ENCODE measurements at places on chromosomes 16 and 17.

GRCh38 chr17:51807460-51807859, 351.1 kb downstream of the CA10 start:
- DNase-seq = no peak

GRCh38 chr17:42704490-42704836, 22.1 kb downstream of the CNTNAP1 start:
- no peak for DNase-seq

GRCh38 chr16:29916979-29917378, 9.0 kb downstream of the KCTD13 start:
- no peak for DNase-seq

DNA sequence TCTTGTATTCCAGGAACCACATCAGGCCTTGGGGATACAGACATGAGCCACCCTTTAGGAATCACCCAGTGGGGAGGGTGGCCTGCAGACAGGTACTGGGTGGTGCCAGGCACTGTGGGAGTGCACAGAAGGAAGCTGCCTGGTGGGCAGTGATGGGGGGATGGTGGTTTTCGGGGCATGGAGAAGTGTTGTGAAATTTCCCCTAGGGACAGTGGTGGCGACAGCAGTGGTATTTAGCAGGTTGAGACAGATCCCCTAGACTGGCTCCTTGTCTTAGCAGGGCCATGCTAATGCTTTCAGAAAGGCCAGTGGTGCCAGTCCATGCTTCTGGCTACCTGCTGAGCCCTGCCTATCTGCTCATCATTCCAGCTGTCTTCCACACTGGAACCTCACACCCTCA, 129.6 kb downstream of the SPACA3 start:
- DNase-seq = no peak

DNA sequence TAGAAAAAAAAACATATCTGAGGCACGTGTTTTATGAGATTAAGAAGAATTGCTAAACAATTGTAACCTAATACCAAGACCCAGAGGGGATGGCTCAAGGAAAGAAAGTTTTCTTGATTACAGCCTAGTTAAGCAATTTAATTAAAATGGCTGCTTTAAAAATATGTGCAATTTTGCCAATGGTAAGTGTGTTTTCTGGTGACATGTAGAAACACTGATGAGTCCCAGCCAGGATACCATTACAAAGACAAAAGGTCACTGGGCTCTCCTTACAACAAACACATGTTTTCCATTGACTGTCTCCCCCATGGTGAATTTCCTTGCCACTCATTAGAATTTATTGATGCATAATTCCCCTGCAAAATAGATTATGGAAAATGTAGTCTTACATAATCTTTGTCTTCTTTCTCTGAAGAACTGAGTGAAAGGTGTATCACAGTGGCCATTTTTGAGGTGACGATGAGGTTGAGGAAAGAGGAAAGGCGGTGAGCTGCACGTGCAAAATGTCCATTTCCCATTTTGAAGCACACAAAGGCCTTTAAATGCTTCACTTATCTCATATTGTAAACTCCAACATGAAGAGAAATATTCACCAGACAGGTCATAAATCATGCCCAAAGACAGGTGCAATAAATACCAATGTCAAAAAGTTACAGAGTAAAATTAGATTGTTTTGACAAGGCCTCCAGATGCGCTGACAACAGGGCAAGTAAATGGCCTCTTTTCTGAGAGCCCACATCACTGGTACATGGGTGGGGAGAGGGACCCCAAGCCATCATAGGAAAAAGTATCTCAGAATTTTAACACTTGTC, 696.9 kb downstream of the KCNJ2 start:
- no peak for DNase-seq

DNA sequence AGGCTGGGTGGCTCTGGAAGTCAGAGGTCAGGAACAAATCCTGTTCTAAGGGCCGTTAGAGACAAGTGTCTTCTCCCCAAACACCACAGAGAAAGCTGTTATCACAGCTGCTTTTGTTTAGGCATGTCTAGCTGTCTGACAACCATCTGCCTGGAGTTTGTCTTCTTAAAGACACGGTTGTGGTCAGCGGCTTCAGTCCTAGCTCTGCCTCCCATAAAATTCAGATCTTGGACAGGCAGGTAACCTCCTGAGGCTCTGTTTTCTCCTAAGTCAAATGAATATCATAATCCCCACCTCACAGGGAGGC, 2.3 kb upstream of the ITGA3 start:
- DNase-seq = no peak

DNA sequence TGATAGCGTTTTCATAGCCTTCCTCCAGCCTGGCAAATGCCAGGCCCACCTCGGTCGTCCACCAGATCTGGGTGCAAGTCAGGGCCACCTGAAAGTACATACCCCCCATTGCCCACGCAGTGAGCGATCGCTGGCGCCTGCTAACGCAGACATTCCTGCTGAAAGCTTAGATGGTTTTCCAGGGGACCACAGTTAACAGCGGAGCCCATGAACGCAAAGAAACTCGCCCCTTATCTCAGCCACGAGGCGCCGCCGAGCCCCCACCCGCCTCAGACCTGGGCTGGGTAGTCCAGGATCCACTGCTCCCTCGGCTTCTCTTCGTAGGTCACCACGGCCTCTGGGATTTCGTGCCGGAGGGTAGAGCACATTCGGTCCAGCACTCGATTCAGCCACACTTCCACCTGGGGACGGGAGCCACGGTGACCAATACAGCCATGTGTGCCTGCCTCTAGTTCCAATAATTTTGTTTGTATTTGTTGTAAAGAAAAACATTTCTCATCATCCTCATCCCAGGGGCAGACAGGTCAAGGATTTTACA, 74.5 kb downstream of the DNAH17 start:
- DNase-seq = no peak

- DNase-seq = peak; percentile 66
These were observed at the start of gene RPTOR for GRCh38 chr17:80544655-80545498. Gene RPTOR, plus strand, starts transcription at chr17:80544838. Its CDS starts 792 bp downstream, at chr17:80545630.

GRCh38 chr17:28519236-28519635, 13.1 kb downstream of the FOXN1 start:
- DNase-seq = no peak

GRCh38 chr17:79836510-79836971, 2.7 kb downstream of the CBX4 start:
- no peak for DNase-seq

DNA sequence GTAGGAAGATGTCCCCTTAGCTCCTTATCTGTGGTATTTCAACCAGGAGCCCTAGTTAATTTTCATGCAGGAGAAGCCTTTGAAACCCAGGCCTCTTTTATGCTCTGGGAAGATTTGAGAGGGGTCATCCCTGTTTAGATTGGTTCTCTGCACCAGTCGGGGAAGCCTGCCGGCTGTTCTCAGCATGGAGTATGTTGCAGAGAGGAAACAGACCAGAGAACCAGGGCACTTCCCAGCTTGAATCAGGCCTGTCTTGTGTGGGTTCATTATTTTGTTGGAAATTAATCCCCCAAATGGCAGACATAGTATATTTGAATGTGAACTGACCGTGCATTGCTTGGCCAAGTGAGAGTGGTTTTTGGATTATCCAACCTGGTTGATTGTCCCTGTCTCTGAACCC, 1082.1 kb upstream of the RBFOX1 start:
- no peak for DNase-seq

- no peak for DNase-seq
These were observed 20.2 kb upstream of the GSE1 start for GRCh38 chr16:85592700-85593493.

DNA sequence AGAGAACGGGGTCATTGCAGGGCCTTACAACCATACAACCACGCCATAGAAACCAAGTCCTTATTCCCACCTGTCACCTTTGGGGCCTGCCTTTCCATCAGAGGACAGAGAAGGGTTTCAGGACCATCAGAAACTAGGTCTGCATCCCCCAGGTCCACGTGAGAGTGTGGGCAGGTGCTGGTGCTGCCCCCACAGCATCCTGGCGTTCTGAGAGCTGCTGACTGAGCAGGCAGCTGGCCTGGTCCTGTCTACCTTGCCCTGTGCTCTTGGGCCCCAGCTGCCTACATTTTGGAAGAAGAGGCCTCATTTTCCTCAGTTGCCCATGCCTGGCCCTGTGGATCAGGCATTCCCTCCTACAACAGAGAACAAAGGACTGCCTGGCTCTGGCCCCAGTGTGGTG, 21.6 kb downstream of the ZNF276 start:
- DNase-seq = no peak

- no peak for DNase-seq
These were observed 17.2 kb upstream of the UTP6 start for GRCh38 chr17:31918701-31919128.

DNA sequence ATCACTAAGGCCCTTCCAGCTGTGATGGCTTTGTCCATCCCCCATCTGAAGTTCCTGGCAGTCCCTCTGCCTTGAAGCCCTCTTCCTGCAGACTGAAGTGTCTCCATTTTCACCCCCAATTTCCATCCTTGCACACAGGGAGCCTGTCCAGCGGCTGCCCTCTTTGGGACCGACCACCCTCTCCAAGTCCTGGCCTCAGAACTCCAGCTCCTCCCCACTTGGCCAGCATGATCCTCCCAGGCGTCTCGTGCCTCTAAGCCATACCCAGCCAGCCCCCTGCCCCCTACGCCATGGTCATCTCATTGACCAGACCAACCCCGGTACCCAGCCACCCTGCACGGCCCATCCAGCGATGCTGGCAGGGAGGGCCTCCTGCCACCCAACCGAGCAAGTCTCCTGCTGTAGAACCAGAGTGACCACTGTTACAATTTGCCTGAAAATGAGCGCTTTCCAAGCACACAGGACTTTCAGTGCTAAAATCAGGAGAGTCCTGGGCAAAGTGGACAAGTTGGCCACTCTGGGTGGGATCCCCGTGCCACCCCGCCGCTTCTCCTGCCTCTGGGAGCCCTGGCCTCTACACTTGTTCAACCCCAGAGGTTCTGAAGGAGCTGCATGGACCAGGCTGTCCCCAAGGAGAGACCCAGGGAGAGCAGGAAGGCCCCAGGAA, 362.0 kb downstream of the SEC14L1 start:
- no peak for DNase-seq

DNA sequence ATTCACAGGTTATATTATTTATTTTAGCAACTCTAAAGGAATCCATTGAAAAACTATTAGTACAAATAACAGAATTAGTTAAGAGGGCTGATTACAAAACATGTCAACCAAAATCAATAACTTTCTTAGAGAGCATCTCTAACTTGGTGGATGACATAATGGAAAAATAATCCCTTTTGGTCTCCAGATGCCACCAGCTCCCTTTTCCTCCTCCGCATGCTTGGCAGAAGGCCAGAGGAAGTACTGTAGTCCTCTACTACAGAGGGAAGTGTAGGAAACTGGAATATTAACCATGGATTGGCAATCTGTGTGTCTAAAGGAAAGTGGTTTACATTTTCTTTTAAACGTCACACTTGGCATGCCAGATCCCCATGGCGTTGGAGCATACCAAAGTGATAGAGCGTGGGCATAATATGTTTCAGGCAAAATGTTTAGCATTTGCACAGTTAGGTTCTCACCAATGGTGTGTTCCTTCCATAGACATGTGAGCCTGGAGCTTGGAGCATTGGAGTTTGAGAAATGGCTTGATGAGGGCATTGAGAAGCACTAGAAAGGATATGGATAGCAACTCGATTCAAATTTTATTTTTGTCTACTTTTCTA, 106.3 kb downstream of the PRKCB start:
- DNase-seq = no peak

- no peak for DNase-seq
These were observed 17.1 kb downstream of the ZNF768 start for GRCh38 chr16:30509081-30509765.

DNA sequence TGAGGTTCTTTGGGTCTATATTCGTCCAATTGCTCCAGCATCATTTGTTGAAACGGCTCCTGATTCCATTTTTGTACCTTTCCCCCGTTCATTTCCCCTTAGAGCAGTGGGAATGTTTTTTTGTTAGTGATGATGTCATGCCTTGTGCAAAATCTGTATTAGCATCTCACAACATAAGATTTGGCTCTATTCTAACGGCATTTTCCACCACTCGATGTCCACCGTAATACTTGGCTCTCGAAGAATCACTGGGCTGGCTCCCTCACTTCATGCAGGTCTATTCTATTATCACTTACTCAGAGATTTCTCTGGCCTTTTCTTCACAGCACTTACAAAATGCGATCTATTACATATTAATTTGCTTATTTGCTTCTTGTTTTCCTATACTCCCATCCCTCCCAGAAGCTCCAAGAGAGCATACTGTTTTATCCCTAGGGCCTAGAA, 571 bp upstream of the NME1 start:
- DNase-seq = no peak

DNA sequence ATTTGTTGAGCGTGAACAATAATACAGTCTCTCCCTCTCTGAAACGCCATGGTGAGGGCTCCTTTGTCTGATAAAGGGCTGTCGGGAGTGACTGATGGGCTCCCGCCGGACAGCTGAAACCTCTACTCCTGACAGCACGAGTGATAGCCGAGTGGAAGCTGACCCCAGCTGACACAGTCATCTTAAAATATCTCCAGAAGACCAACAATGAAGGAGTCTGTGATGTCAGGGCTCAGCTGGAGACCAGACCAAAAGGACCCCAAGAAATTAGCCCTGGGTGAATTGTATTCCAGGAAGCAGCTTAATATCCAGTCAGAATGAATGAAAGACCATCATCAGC, 22.4 kb downstream of the CCDC182 start:
- no peak for DNase-seq

DNA sequence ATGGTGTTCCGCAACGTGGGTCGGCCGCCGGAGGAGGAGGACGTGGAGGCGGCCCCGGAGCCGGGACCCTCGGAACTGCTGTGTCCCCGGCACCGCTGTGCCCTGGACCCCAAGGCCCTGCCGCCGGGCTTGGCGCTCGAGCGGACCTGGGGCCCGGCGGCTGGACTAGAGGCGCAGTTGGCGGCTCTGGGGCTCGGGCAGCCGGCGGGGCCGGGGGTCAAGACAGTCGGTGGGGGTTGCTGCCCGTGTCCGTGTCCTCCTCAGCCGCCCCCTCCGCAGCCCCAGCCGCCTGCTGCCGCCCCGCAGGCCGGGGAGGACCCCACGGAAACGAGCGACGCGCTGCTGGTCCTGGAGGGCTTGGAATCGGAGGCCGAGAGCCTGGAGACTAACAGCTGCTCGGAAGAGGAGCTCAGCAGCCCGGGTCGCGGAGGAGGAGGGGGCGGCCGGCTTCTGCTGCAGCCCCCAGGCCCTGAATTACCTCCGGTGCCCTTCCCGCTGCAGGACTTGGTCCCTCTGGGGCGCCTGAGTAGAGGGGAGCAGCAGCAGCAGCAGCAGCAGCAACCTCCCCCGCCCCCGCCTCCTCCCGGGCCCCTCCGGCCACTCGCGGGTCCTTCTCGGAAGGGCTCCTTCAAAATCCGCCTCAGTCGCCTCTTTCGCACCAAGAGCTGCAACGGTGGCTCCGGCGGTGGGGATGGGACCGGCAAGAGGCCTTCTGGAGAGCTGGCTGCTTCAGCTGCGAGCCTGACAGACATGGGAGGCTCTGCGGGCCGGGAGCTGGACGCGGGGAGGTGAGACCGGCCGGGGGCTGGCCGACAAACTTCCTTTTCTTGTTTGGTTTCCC, 821 bp downstream of the SOCS7 start:
- DNase-seq = no peak

GRCh38 chr17:82590881-82591539, 57.2 kb downstream of the WDR45B start:
- DNase-seq = no peak

DNA sequence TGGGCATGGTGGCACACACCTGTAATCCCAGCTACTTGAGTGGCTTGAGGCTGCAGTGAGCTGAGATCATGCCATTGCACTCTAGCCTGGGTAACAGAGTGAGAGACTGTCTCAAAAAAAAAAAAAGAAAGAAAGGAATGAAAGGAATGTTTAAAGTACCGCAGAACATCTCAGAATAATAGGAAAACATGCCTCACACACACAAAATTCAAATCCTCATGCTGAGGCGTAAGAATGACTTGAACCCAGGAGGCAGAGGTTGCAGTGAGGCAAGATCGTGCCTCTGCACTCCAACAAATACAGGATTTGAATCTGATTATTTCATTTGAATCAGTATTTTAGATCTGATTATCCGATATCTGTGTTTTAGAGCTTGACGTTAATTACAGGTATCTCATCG, 21.3 kb upstream of the GAA start:
- DNase-seq = no peak
